HFFc6 (cell line): ENCODE measurements at places on chromosomes 1 and 21.

- peak; percentile 49 for DNase-seq
Measured at GRCh38 chr1:9867408-9868243, 42.4 kb downstream of the CTNNBIP1 start.

DNA sequence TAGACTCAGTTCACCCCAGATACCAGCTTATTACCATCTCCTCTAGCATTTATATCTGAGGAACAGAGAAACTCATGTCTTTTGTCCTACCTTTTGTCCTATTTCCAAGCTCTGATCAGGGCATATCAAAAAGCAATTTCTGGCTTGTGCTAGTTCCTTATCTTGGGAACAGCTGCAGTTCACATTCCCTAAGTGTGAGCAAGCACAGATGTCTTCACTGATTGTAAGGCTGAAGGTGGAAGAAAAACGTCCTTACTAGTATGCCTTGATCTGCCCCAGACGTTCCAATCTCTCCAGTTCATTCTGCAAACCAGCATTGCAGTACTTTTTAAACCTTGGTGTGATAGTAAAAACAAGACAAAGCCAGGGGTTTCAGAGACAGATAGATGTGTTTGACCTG, 139.8 kb downstream of the NCAM2 start:
- DNase-seq = no peak

DNA sequence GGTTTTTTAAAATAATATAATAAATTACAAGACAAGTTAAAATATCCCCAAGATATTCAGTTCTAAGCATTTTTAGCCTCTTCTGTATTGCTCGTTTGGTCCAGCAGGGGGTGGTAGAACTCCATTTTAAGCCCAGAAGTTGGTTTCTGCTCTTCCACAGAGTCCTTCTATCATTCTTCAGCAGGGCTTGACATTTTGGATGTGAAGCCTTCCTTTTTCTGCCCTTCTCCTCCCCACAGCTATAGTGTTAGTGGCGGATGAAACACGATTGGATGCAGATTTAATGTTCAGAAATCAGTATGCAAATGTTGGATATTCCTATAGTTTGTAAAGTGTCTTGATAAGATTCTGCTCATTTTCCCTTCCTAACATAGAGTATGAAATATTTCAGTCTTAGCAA, 1.4 kb downstream of the NCAM2 start:
- peak; percentile 20 for DNase-seq

- DNase-seq = no peak
Measured at GRCh38 chr21:31498985-31499384, 154.9 kb upstream of the TIAM1 start.

DNA sequence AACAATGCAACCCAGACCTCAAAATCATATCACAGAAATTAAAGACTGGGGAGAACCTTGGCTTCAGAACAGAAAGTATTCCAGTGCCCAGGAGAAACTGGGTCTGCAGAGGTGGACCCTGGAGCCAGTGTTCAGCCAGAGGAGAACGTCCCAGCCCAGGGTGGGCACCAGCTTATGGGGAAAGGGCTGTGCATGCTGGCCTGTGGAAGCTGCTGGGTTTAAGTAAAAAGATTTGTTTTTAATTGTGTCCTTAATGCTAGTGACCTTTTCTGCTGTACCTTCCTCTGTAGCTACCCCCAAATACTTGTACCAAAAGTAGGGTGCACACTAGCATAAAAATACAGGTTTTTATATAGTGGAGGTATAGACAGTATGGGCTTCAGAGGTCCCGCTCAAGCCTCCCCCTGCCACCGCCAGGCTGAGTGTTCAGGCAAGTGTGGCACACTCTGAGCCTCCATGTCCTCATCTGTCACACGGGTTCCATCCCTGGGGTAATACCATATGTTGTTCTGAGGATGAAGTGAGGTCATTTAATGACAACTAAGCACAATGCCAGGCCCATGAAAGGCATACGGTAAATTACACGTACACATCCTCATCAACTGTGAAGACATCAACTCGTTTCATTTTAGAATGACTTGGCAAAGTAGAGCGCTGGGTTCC, 47.0 kb downstream of the SLC37A1 start:
- DNase-seq = no peak

- DNase-seq = peak; percentile 29
Measured at GRCh38 chr1:26785611-26786436, 1.9 kb upstream of the PIGV start.

DNA sequence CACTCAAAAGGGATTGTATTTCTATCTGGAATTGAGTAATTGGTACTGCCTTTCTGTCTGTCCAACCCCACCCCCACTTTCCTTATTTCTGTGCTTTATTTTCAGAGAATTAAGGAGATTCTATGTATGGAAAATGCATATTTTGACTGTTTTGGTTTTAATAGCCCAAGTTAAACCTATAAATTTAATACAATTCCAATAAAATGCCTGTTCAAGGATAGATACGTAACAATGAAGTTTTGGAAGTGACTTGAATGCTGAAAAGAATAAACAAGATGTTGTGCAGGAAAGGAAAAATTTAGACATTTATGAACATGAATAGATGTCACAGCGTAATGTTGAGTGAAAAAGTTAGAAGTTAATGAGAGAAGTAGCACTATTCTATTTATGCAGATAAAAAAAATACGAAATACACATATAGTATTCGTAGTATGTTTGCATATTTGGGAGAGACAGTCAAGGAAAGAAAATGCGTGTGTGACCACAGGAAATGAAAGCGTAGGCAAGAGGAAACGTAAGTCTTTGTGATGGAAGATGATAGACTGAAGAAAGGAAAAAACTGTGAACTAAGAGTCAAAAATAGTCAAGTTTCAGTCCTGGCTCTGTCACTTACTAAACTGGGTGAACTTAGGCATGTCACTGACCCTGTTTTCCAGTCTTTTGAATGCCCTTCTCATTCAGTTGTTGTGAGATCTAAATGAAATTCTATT, 62.1 kb downstream of the MEF2D start:
- DNase-seq = no peak

- no peak for DNase-seq
Measured at GRCh38 chr21:38850277-38850951, 44.7 kb downstream of the ETS2 start.

DNA sequence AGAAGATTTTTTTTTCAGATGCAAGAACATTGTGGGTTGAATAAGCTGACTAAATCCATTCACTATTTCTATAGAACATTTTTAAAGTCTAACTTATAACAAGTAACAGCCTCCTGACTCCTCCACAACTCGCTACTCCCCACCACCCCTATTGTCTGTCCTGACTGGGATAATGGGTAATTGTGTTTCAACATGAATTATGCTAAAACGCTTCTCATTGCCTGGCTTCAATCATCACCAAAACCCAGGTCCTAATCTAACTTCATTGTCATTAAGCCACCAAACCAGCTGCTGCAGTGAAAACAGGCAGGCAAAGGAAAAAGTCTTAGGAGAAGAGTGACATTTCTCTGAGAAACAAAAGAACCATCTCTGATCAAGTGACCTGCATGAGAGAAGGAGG, 30.0 kb downstream of the TNR start:
- DNase-seq = no peak

DNA sequence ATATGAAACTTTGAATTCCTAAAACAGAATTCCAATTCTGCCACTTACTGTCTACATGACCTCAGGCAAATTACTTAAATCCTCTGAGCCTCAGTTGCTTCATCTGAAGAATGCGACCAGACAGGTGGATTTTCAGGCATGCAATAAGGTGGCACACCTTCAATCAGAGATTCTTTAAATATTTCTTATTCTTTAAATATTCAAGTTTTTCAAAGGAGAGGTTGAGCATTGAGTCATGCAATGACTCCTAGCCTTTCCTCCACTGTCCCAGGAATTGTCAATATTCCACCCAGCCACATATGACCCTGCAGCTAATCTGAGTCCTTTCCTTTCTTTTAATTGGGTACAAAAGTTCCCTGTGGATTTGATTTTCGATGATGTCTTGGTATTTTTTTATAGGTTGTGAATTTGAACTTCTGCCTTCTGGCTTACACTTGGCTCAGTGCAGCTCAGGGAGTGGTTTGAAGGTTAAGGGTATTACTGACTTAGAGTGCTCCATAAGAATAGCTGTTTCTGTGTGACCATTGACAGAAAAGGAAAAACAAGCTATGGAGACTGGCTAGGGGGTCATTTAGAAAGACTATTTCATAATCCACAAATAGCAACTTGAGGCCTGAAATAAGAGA, 52.2 kb upstream of the PRDX6 start:
- peak; percentile 58 for DNase-seq

DNA sequence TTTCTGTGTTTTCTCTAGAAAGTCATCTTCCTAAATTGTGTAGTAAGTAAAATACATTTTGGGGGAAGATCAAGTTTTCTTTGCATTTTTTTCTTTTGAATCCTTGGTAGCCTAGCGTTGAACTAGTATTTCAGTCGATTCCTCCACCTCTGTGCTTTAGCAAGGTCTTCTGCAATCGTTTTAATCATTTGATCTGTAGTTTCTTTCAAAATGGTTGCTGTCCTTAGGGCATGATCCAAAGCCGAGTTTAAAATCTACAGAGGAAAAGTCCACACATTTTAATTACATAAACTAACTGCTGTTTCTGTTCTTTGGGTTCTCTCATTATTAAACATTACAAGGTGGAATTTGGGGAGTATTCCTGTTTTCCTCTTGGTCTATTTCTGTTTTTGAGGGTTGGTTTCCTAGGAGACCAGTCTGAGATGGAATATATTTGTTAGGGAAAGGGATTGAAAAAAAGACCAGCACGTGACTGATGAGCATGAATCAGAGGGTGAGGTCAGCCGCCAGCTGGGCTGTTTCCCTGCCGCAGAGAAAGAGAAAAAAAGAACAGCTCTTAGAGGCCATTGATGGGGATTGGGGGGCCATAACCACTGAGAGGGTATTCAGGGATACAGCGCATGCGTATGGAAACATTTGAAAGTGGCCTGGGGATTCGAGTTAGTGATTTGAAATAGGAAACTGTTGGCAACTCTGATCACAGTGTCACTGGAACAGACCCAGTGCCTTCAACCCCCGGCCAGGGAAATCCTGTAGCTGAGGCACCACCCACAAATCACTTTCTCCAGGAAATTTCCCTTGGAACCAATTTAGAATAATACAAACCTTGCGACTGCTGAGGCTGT, 40.6 kb downstream of the AKNAD1 start:
- peak; percentile 94 for DNase-seq

DNA sequence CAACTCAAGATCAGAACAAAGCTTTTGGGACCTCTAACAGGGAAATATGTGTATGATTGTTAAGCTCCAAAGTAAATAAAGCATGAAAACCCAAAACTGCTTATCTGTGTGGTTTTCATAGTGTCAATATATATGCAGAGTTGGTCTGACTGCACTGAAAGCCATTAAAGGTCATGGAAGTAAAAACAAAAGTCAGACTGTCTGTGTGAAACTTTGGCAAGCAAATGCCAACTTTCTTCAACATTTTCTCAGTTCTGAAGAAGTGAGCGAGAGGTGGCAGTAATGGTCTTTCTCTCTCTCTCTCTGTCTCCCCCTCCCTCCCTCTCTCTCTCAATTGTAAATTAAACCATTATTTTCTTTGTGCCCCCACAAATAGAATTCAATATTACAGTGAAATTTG, 100.1 kb upstream of the S1PR1 start:
- DNase-seq = no peak

DNA sequence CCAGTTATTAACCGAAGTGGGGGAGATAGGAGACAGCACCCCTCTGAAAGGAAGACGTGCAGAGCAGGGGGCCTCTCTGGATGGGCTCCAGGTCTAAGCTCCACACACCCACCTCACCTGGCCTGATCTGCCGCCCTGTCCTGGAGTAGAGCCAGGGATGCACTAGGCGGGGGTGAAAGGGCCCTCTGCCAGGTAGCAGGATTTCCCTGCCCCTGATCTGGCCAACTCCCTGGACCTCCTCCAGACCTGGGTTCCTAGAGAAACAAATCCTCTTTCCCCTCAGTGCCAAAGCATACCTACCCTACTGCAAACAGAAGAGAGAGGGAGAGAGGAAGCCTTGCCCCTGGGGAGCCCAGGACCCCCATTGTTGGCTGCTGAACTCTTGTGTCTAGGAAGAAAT, 2.0 kb downstream of the CRABP2 start:
- no peak for DNase-seq

DNA sequence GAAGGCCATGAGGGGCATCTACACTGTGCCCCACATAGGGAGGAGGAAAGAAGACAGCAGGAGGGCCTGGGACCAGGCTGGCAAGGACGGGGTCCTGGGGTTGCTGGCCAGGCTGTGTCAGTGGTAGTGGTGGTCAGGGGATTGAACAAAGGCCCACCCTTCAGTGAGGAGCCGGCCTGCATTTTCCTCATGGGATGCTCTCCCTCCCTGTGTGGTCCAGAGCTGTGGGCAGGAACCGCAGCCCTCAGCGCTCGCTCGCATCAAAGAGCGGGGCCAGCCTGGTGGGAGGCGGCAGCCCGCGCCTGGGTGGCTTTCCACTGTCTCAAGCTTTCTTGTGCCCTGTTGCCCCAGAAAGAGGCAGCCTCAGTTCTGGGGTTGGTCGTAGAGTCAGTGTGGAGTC, 24.8 kb downstream of the LHX4 start:
- no peak for DNase-seq

DNA sequence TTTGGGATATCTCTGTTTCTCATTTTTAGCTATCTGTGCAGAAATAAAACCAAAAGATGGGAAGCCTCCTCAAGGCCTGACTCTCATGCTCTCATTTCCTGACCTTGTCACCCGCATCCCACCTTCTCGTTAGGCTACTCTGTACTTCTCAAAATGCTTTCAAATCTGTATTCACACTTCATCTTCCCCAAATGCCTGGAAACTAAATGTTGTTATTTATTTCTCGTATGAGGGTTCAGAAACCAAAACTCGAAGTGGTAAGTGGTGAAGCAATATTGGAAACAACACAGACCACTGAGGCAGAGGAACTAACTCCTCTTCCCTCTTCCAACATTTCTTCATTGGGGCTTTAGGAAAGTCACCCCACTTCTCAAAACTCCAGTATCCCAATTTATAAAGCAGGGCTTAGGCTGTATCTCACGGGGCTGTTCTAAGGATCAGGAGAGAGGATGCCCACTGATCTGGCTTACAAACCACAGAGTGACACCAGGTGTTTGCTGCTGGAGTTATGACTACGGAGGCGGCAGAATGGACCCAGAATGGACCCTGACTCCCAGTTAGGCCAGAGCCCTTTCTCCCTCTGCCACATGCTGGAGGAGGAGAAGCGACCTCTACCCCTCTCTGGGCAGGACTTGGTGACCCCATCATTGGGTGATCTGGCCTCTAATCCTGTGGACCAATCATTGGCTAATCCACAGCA, 3.5 kb downstream of the SLAMF7 start:
- no peak for DNase-seq

- no peak for DNase-seq
Measured at GRCh38 chr1:78009836-78010235, 5.1 kb downstream of the DNAJB4 start.

GRCh38 chr1:51341876-51342496, 11.6 kb upstream of the TTC39A start:
- no peak for DNase-seq

DNA sequence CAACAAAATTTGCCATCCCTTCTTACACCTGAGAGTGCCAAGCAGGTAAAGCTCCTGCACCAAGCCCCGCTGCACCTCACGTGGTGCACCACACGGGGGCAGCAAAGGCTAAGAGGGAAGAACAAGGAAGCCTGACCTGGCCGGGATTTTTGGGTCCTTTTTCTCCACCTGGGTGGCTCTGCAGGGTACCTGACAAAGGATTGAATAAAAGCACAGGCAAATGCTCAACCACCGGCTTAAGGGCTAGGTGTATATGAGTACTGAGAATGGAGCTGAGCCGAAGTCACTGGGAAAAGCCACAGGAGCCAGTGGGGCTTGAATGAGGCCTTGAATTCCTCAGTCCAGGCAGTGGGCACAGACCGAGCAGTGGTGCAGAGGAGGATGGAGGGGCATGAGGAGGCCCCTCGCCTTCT, 36.4 kb downstream of the ZNF697 start:
- no peak for DNase-seq

GRCh38 chr1:22608361-22608760, 28.1 kb upstream of the C1QA start:
- DNase-seq = no peak
